Ovary (tissue), 10 donors: ENCODE measurements at places on chromosomes 13 and 19. TPM values are rescaled to one million over a fixed set of nuclear protein-coding genes. Genes with fewer than 3 reads are reported as not detected.

DNA sequence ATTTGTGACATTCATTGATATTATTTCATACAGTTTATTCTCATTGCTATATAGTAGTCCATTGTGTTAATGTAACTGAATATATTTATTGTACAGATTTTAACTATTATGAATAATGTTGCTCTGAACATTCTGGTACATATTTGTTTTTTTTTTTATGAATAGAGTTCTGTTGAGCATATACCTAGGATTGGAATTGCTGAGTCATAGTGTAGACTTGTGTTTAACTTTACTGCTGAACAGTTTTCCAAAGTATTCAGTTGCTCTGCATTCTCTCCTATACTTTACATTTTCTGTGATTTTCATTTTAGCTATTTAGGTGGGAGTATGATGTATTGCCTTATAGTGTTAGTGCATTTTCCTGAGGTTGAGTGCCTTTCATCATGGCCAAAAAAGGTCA lies 97.5 kb downstream of the MAB21L1 start:
- no peak for DNase-seq
- no peaks in the 10 kb centered on the region for H3K4me1 ChIP-seq
- no peaks in the 10 kb centered on the region for H3K36me3 ChIP-seq
- no peak overlapping the region for H3K27ac ChIP-seq

GRCh38 chr19:20067943-20068342 lies 9.9 kb upstream of the ZNF90 start:
- H3K27ac ChIP-seq, result no peak overlapping the region
- no peak overlapping the region for H3K4me3 ChIP-seq
- H3K27me3 ChIP-seq, result no peaks in the 10 kb centered on the region
- no peaks in the 10 kb centered on the region for H3K36me3 ChIP-seq
- no peaks in the 10 kb centered on the region for H3K4me1 ChIP-seq

- peak overlapping the region; percentile 55 for H3K27ac ChIP-seq
- H3K4me3 ChIP-seq, result no peak overlapping the region
- DNase-seq, result no peak
- peaks cover 5% of the 10 kb centered on the region for H3K4me1 ChIP-seq
- H3K36me3 ChIP-seq, result no peaks in the 10 kb centered on the region
Measured at GRCh38 chr13:50513300-50513877, 330.1 kb downstream of the DLEU7 start.

DNA sequence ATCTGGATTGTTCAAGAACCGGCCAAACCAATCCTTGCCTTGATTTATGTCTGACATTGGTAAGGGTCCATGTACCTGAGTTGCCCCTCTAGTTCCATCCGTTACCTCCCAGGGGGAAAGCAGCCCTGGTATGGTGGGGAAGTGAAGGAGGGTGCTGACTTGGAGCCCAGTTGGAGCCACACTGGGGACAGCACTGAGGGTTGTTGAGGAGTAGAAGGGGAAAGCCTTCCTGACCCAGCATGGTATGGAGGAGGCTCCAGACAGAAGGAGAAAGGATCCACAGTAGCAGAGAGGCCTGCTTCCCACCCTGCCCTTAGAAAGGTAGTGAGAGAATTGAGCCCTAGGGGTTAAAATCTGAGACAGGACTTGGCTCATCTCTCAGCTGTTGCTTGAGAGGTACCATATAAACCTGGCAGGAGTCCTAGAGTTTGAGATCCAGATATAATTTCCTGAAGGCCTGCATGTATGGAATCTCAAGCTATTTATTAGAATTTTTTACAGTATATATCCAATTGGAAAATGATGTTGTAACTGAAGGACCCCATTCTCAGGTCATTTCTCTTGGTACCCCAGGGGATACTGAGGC lies 16.7 kb upstream of the FCGBP start:
- no peak overlapping the region for H3K27ac ChIP-seq
- DNase-seq, result no peak
- no peak overlapping the region for H3K4me3 ChIP-seq

The CARM1 gene
- 26.6 TPM for polyA plus RNA-seq

The MTMR6 gene
- polyA plus RNA-seq, result 13.9 TPM

The LSR gene
- polyA plus RNA-seq, result 3.3 TPM
